ENCODE measurements at places on chromosomes 1 and 21.

DNA sequence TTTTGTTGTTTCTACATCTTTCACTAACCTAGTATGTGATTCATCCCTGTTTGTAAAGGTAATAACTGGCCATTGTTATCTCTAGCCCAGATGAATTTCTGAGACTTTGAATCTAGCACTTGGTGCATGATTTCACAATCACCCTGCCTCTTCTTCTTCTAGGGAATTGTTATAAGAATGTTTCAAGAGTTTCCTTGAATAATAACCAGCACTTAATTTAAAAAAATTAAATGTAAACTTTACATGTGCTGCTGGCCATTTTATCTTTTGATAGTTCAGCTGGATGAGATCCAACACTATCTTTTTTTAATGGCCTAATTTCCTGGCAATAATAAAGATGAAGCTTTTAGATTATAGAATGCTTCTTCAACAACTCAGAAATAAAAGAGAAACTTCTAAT, 31.8 kb downstream of the UBE2U start:
- no peak for DNase-seq

DNA sequence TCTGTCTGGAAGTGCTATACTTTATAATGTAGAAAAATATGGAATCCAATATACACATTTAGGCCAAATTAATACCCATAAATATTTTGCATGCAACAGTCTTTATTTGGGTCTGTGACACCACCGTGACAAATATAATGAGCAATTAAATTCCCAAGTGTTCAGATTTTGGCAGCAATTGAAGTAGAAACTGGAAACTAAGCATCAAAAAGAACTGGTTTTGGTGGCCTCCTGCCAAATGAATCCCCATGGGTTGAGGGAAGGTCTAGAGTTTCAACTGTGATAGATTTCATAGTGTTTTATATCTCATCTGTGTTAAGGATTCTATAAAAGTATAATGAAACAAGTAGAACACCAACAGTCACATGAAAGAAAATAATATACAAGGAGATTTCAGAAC, 88.4 kb downstream of the DPYD start:
- DNase-seq = no peak

DNA sequence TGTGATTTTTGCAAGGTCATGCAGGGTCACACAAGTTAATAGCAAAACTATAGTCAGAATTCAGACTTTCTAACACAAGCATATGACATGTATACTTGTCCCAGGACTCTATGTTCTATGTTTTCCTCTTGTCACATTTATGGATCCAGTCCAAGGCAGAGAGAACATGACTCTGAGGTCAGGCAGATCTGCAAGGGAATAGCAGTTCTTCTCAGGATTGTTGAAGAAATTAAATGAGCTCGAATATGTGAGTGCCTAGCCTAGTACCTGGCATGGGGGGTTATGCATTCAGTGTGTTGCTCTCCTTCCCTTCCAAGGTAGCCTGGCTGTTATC, 9.5 kb upstream of the RPTN start:
- no peak for DNase-seq

DNA sequence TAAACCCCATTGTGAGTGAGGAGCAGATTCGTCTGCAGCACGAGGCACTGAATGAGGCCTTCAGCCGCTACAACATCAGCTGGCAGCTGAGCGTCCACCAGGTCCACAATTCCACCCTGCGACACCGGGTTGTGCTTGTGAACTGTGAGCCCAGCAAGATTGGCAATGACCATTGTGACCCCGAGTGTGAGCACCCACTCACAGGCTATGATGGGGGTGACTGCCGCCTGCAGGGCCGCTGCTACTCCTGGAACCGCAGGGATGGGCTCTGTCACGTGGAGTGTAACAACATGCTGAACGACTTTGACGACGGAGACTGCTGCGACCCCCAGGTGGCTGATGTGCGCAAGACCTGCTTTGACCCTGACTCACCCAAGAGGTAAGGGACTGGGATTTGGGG, 132.2 kb downstream of the PAPPA2 start:
- no peak for DNase-seq

- DNase-seq = no peak
Observed at GRCh38 chr1:34292472-34292871, 115.8 kb downstream of the C1orf94 start.

DNA sequence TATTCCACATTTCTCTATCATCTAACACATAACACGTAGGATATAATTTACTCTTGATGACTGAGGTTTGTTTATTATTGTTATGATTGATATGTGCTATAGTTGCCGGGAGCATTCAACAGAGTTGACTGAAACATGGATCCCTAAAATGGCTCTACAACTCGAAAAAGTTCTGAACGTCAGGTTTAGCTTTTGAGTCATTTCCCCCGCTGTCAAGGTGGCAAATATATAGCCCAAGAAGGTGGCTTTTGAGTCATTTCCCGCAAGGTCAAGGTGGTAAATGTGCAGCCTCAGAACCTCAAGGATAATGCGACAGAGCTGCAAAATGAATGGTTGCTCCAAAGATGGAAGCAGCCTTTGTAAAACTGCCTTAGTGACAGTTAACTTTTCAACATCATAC, 104.0 kb downstream of the NIBAN1 start:
- no peak for DNase-seq
